ENCODE measurements at places on chromosomes 5 and 9.

DNA sequence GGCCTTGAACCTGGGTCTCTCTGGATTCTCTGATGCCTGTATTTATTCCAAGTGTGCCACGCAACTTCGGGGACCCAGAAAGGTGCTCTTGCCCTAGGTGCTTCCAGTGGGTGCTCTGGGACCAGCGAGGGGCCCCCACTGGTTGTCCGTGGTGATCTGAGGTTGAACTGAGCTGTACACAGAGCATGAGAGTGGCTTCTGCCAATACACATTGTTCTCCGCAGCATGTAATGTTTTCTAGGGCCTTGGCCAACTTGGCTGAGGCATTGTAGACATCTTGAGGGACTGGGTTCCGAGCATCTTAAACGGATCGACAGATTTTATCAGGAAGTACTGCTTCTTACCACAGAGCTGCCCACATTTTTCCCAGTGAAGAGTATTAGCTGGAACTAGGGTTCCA, 117.9 kb downstream of the MTX3 start:
- no peak overlapping the region for H3K4me3 ChIP-seq
- DNase-seq, result no peak
- H3K4me1 ChIP-seq, result no peaks in the 10 kb centered on the region

GRCh38 chr5:86532429-86532828, 85.3 kb upstream of the COX7C start:
- H3K36me3 ChIP-seq, result no peaks in the 10 kb centered on the region
- no peak overlapping the region for H3K27ac ChIP-seq
- DNase-seq, result no peak
- no peaks in the 10 kb centered on the region for H3K4me1 ChIP-seq

- no peaks in the 10 kb centered on the region for H3K4me1 ChIP-seq
- H3K4me3 ChIP-seq, result no peak overlapping the region
- H3K27me3 ChIP-seq, result no peaks in the 10 kb centered on the region
- H3K36me3 ChIP-seq, result peaks cover 17% of the 10 kb centered on the region
- no peak overlapping the region for H3K27ac ChIP-seq
- no peak for DNase-seq
Observed at GRCh38 chr9:123399803-123400378, 43.9 kb downstream of the CRB2 start.

- no peak for DNase-seq
- H3K36me3 ChIP-seq, result no peaks in the 10 kb centered on the region
- H3K27ac ChIP-seq, result no peak overlapping the region
- no peaks in the 10 kb centered on the region for H3K4me1 ChIP-seq
Observed at GRCh38 chr5:72785801-72786200, 30.7 kb upstream of the TNPO1 start.

GRCh38 chr9:132156262-132156661, 5.6 kb upstream of the NTNG2 start:
- DNase-seq, result no peak
- peaks cover 6% of the 10 kb centered on the region for H3K4me1 ChIP-seq
- no peak overlapping the region for H3K4me3 ChIP-seq
- H3K27me3 ChIP-seq, result peaks cover 88% of the 10 kb centered on the region
